Stimulated activated CD4-positive, alpha-beta T cell treated with anti-CD3 and anti-CD28 coated beads, Interleukin-4, amount 100 ng/mL, for 48 hours (primary cell): ENCODE measurements at places on chromosomes 4 and X.

DNA sequence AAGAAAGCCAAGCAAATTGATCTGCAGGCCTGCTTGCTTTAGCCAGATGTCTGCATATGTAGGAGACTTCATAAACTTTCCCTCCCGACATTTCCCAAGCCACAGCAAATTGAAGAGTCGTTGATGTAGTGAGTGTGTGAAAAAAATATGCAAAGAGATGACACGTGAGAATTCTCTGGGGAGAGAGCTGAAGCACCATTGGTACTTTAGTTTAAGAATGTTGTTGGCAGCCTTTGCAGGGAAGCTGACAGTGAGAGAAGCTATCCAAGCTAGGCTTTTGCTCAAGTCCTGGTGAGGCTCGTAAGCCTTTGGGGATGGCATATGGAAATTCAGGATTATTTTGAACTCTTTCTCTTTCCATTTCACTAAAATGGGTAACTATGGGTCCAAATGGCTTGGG lies 87.5 kb downstream of the GLRA2 start:
- DNase-seq = no peak

DNA sequence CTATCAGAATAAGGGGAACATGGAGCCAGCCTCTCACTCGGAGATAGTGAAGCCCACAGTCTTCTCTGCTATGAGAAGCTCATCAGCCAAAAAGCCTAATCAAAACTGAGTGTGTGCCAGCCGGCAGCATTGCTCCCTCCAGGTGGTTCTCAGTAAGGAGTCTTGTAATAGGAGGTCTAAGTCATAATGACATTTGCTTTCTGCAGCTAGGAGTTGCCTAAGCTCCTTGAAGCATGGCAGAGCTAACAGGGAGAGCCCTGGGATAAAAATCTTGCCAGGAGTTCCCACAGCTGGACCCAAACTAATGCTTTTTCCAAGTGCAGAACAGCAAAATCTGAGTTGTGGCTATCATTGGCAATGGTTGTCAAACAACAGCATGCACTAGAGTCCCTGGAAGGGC lies 245.2 kb downstream of the SPATA18 start:
- DNase-seq = no peak

DNA sequence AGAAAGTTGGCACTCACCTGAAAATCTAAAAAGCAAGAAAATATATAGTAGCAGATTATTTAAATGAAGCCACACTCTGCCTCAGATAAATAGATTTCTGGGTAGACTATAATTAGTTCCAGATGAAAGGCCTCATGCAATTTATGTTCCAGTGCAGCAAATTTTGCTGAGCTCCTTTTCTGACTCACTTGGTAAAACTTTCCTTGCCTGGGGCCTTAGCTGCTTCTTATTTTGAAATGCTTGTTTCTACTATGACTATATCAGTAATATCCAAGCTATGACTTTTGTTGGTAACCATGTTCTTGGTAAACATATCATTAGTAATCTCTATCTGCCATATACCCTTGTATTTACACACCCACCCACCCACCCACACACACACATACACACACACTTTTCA lies 961.8 kb downstream of the SH3BGRL start:
- DNase-seq = no peak

DNA sequence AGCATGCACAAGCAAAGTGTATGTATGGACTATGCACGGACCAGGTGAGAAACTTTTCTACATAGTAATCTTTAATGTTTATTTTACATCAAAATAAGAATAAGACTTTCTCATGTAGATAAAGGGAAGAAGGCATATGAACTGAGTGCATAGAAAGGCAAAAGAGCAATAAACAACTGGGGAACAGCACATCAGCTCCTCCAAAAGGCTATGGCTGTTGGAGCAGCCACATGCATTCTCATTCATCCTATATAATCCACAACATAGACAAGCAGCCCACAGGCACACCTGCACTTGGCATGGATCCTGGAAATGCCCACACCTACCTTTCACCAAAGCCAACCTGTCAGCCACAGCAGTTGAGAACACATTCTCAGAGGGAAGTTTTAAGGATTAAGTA lies 586.9 kb upstream of the INTU start:
- no peak for DNase-seq

DNA sequence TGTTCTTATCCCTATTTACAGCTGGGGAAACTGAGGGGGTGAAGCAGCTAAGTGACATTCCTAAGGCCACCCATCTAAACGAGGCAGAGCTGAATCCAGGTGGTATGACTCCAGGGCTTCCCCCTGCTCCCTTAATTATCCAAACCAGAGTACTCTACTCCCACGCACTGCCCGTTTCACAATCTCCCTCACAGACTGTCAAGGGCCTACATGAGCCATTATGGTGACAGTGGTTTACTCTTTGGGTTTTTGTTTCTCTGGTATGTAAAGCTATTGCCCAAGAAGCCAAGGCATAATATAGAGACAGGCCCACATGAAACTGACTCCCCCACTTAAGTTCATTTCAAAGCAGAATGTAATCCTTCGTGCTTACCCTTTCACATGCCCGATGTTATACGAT lies 95.1 kb downstream of the NHS start:
- DNase-seq = no peak

DNA sequence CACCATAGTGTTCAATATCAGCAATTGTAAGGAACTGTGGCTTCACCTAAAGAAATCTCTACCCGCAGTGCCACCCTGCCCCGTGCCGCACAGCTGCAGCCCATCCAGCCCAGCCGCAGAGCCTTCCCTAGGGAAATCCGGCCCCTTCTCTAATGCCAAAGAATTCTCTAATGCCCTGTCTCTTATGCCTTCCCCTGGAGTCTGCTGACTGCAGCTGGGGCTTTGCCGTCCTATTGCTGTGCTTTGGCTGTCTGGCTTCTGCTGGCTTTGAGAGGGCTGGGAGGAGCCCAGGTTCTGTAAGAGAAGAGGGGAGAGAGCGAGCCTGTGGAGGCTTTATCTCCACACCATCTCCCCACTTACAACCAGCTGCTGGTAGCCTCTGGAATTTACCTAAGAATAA lies 85.9 kb upstream of the HELT start:
- DNase-seq = no peak
